ENCODE measurements at places on chromosomes 12 and 14.

- DNase-seq: no peak
Observed at GRCh38 chr14:29743531-29743930, 184.1 kb downstream of the PRKD1 start.

- DNase-seq: no peak
Observed at GRCh38 chr12:90030726-90031125, 322.1 kb upstream of the ATP2B1 start.

- no peak for DNase-seq
Observed at GRCh38 chr12:117622087-117622486, 260.7 kb upstream of the NOS1 start.

DNA sequence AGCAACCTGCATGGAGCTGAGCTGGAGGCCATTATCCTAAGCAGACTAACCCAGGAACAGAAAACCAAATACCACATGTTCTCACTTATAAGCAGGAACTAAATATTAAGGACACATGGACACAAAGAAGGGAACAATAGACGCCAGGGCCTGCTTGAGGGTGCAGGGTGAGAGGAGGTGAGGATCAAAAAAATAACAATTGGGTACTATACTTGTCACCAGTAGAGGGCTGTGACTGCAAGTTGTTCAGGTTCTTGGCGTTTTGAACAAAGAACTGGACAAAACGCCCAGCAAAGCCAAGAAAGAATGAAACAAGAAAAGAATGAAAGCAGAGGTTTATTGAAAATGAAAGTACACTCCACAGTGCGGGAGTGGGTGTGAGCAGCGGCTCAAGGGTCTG, 208.5 kb upstream of the NEDD1 start:
- no peak for DNase-seq
